Osteoblast (primary cell): ENCODE measurements at places on chromosomes 16 and 17. TPM values are rescaled to one million over a fixed set of nuclear protein-coding genes. Genes with fewer than 3 reads are reported as not detected.

Gene CDRT15L2
- not detected in 2 replicates for total RNA-seq

Gene CCL13
- total RNA-seq = 0.36 TPM in 1 of 2 replicates, not detected in the other

Gene HSPB9
- total RNA-seq = not detected in 2 replicates

Gene CLDN6
- under 0.01 TPM in 1 of 2 replicates, not detected in the other for total RNA-seq

Gene PRCD
- total RNA-seq = 4.0 and 5.3 TPM in 2 replicates

Gene ADAP2
- total RNA-seq = 0.29 and 0.72 TPM in 2 replicates

Gene ACSM2B
- not detected in 2 replicates for total RNA-seq

Gene KRT33A
- total RNA-seq = not detected in 2 replicates

Gene ACSF3
- 25.6 and 29.3 TPM in 2 replicates for total RNA-seq

Gene DLX3
- 0.59 and 1.1 TPM in 2 replicates for total RNA-seq

Gene NAGLU
- total RNA-seq = 91.6 and 99.0 TPM in 2 replicates

Gene CHP2
- not detected in 2 replicates for total RNA-seq

Gene PTX4
- not detected in 2 replicates for total RNA-seq

Gene MAP3K3
- 51.0 and 53.0 TPM in 2 replicates for total RNA-seq

Gene TPSD1
- total RNA-seq = not detected in 2 replicates

Gene CPHXL2
- total RNA-seq = not detected in 2 replicates

Gene LRRC37A
- 2.4 and 6.2 TPM in 2 replicates for total RNA-seq

Gene CASKIN2
- total RNA-seq = 8.7 and 10.3 TPM in 2 replicates

Gene CA7
- not detected in 2 replicates for total RNA-seq

Gene PIGQ
- total RNA-seq = 25.6 and 29.0 TPM in 2 replicates

Gene KRT15
- 0.59 and 0.72 TPM in 2 replicates for total RNA-seq

Gene NRN1L
- total RNA-seq = 0.29 TPM in 1 of 2 replicates, not detected in the other

Gene SCRN2
- 41.0 and 42.7 TPM in 2 replicates for total RNA-seq

Gene SLC12A4
- total RNA-seq = 79.3 and 82.2 TPM in 2 replicates

Gene RNF167
- total RNA-seq = 25.3 and 26.5 TPM in 2 replicates

Gene CA4
- total RNA-seq = not detected in 2 replicates

Gene USP6
- total RNA-seq = not detected in 2 replicates

Gene ITGB4
- 0.29 and 0.36 TPM in 2 replicates for total RNA-seq

Gene SLC16A11
- 0.29 and 0.36 TPM in 2 replicates for total RNA-seq

Gene HCRT
- total RNA-seq = not detected in 2 replicates

Gene EEF2K
- total RNA-seq = 34.2 and 41.6 TPM in 2 replicates

Gene HOXB2
- total RNA-seq = 2.1 and 3.3 TPM in 2 replicates

Gene MAZ
- 221 and 267 TPM in 2 replicates for total RNA-seq

Gene CHST6
- total RNA-seq = 1.1 and 1.5 TPM in 2 replicates

Gene SOX9
- 6.5 and 8.3 TPM in 2 replicates for total RNA-seq

Gene CACNG1
- not detected in 2 replicates for total RNA-seq

Gene RPRML
- total RNA-seq = not detected in 2 replicates

Gene SOST
- not detected in 2 replicates for total RNA-seq

Gene GIT1
- total RNA-seq = 31.8 and 34.4 TPM in 2 replicates

Gene UTS2R
- not detected in 2 replicates for total RNA-seq

Gene C16orf46
- 0.59 and 2.2 TPM in 2 replicates for total RNA-seq

Gene STH
- total RNA-seq = not detected in 2 replicates

Gene KRT20
- total RNA-seq = not detected in 2 replicates

Gene C1QTNF8
- not detected in 2 replicates for total RNA-seq

Gene TEKT5
- 0.29 and 0.36 TPM in 2 replicates for total RNA-seq

Gene OXLD1
- 21.0 and 21.5 TPM in 2 replicates for total RNA-seq

Gene TSNAXIP1
- total RNA-seq = 0.88 and 1.8 TPM in 2 replicates

Gene GPR179
- total RNA-seq = not detected in 2 replicates

Gene SLC12A3
- total RNA-seq = not detected in 2 replicates

Gene NXN
- 60.7 and 68.8 TPM in 2 replicates for total RNA-seq

Gene AATF
- 22.4 and 24.2 TPM in 2 replicates for total RNA-seq

Gene MYH8
- not detected in 2 replicates for total RNA-seq

Gene GUCY2D
- not detected in 2 replicates for total RNA-seq

Gene CARD14
- not detected in 2 replicates for total RNA-seq

Gene GPR139
- total RNA-seq = not detected in 2 replicates

Gene KRT222
- under 0.01 TPM in 2 replicates for total RNA-seq

Gene SAMD14
- total RNA-seq = 2.5 and 2.7 TPM in 2 replicates

Gene OR1A1
- not detected in 2 replicates for total RNA-seq
